ENCODE measurements at places on chromosomes 1 and 21. TPM values are rescaled to one million over a fixed set of nuclear protein-coding genes. Genes with fewer than 3 reads are reported as not detected.
A peak's percentile ranks its signal among the peaks of the same experiment; 100 is the strongest.

Gene LYPD8
- not detected for total RNA-seq

GRCh38 chr21:42040411-42041180 is 30.4 kb upstream of the ZBTB21 start:
- DNase-seq = no peak
- no peaks in the 10 kb centered on the region for H3K27me3 ChIP-seq
- no peak overlapping the region for H3K27ac ChIP-seq
- no peaks in the 10 kb centered on the region for H3K36me3 ChIP-seq

Gene ADCY10
- not detected for total RNA-seq

Gene SPRR2B
- total RNA-seq = not detected

DNA sequence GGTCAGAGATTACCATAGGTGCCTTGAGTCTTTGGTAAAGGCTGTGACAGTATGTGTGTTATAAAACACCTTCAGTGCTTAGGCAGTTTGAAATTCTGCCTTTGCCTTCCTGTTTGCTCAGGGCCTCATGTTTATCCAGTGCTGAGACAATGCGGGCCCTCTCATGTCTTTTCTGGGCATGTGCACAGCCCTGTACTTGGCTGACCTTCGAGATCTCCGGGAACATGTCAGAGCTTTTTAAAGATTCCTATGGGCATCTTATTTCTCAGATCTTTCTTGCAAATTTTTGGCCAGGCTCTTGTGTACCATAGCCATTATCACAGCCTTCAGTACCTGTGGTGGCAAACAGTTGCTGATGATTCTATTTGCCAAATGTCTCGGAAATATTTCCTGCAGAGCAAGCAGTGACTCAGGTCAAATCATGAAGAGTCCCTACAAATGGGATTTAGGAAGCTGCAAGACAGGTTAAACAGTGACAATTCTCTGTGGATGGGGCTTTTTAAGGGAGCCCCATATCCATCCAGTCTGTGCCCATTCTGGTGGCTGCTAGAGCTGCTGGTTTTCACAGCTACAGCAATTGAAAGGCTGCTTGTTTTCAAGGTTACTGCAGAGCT is 42.1 kb downstream of the HOOK1 start:
- H3K27ac ChIP-seq = no peak overlapping the region
- no peak overlapping the region for H3K4me3 ChIP-seq
- H3K27me3 ChIP-seq = no peaks in the 10 kb centered on the region

DNA sequence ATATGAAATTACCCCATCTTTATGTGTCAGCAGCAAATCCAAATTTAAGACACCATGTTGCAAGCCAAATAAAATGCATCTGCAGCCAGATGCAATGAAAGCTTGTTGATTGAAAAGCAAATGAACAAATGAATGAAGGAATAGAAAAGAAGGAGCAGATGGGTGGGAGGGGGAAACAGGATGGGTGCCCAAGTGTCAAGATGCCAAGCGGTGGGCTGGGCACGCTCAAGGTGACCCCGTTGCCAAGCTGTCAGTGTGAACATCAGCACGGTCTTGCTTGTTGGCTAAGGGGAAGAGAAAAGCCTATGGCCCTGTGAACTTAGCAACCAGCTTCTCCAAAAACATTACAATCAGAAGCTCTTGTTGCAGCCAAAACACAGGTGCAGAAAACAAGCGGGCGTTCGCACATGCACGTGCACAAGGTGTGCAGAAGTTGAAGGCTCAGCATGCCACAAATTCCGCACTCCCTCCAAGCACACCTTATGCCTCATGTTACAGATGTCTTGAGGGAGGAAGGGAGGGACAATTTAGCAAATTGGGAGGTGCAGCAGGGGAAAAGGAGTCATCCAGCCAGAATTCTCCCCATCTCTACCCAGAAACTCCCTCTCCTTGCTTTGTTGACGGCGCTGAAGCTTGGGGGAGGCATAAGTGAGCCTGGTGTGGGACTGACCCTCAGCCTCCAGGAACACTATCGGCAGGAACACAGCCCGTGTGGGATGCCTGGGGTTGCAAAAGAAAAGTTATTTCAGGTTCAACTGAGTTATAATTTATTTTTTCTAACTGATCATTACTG is 62.4 kb downstream of the HIVEP3 start:
- H3K27ac ChIP-seq = no peak overlapping the region
- no peaks in the 10 kb centered on the region for H3K27me3 ChIP-seq
- no peak for DNase-seq
- H3K4me3 ChIP-seq = no peak overlapping the region

DNA sequence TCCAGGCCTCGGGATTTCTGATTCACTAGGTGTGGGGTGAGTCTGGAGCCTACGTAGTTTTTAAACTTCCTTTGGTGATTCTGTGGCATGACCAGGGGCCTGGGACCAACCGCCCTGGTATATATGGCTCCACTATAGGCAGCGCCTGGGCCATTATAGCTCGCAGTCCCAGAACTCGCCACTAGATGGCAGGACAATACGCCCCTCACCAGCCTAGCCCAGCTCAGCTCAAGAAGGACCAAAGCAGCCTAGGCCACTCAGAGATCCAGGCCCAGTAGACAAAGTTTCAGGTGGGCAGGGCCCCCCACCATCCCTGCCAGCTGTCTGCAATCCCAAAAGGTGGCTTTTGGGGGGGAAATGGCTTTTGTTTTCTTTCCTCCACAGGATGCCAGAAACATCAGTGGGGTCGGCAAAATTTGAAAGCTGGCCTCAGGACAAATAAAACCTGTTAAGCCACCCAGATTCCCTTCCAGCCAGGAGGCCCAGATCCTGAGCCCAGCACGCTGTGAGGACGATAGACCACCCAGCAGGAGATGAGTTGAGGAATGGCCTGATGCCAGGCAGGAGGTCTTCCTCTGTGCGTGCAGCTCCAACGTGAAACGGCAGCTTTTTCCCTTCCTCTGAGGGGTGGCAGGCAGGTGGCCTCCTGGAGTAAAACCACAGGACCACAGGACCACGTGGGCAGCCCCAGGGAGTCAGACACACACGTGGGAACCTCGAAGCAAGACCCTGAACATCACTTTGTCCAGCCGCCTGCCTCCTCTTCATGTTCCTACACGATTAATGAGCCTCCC is 24.8 kb upstream of the TMEM51 start:
- no peaks in the 10 kb centered on the region for H3K4me1 ChIP-seq
- no peaks in the 10 kb centered on the region for H3K36me3 ChIP-seq
- peak; percentile 62 for DNase-seq
- peaks cover 8% of the 10 kb centered on the region for H3K27me3 ChIP-seq

DNA sequence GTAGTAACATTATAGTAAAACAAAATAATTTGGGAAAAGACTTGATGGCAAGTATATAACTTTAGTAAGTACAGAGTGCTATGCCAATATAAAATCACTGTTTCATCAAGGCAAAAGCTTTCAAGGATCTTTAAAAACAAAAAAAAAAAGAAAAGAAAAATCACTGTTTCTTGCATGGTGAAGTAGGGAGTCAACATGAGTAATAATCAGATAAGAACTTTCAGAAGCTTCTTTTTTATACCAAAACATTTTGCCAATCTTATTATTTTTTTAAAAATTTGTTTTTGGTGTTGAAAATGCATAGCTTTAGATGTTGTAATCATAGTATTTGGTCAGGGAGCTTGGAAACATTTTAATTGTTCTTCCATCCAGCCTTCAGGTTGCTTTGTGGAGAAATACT is 37.2 kb downstream of the CAMSAP2 start:
- no peaks in the 10 kb centered on the region for H3K36me3 ChIP-seq
- H3K27me3 ChIP-seq = no peaks in the 10 kb centered on the region
- H3K4me3 ChIP-seq = no peak overlapping the region
- H3K4me1 ChIP-seq = no peaks in the 10 kb centered on the region

DNA sequence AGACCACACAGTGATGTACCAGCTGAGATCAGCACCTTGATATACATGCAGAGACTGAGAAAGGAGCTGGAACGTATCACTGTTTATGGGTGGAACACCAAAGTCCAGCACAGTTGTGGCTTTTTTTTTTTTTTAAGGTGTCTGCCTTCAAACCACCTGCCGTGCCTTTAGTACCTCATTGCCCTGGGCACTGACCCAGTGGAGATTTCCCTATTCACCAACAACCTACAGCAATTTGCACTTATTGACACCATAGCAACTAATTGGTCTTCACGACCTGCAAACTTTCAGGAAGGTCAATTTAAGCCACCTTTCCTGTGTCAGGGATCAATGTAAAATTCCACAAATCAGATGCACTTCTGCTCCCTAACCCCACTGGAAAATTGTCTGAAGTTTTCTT is 181.6 kb upstream of the ADGRL2 start:
- no peak overlapping the region for H3K27ac ChIP-seq
- no peak overlapping the region for H3K4me3 ChIP-seq
- no peaks in the 10 kb centered on the region for H3K4me1 ChIP-seq
- no peaks in the 10 kb centered on the region for H3K36me3 ChIP-seq
- H3K27me3 ChIP-seq = no peaks in the 10 kb centered on the region
- no peak for DNase-seq

- peaks cover 65% of the 10 kb centered on the region for H3K4me1 ChIP-seq
- H3K4me3 ChIP-seq = no peak overlapping the region
- peaks cover 21% of the 10 kb centered on the region for H3K36me3 ChIP-seq
- H3K27ac ChIP-seq = no peak overlapping the region
- H3K27me3 ChIP-seq = no peaks in the 10 kb centered on the region
Observed at GRCh38 chr21:33981391-33982101, 65.9 kb upstream of the ATP5PO start.

- H3K4me3 ChIP-seq = no peak overlapping the region
- H3K4me1 ChIP-seq = peaks cover 22% of the 10 kb centered on the region
- no peak overlapping the region for H3K27ac ChIP-seq
- no peaks in the 10 kb centered on the region for H3K27me3 ChIP-seq
- DNase-seq = no peak
- H3K36me3 ChIP-seq = no peaks in the 10 kb centered on the region
Observed at GRCh38 chr21:44294391-44295162, 5.3 kb upstream of the PFKL start.

DNA sequence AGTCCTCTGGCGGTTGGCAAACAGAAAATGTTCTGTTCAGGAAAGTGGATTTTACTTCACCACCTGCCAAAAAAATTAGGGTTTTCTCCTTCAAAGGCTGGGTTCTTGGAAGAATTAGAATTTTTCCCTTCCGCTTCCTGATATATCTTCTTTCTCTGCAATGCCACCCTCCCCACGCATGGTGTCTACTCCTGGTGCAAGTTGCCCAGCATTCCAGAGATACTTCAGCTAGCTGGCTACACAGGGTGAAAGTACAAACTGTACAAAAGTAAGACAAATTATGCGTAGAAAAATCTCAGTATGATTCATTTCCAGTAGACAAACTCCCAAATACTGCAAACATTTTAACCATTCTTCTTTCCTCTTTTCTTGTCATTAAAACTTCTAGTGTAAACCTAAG is 430.1 kb upstream of the ESRRG start:
- H3K27me3 ChIP-seq = no peaks in the 10 kb centered on the region
- no peaks in the 10 kb centered on the region for H3K36me3 ChIP-seq
- no peak overlapping the region for H3K4me3 ChIP-seq
- H3K27ac ChIP-seq = no peak overlapping the region
- H3K4me1 ChIP-seq = no peaks in the 10 kb centered on the region

- H3K27ac ChIP-seq = no peak overlapping the region
- no peaks in the 10 kb centered on the region for H3K4me1 ChIP-seq
- no peak for DNase-seq
- no peak overlapping the region for H3K4me3 ChIP-seq
Observed at GRCh38 chr1:9960011-9960410, 16.7 kb downstream of the NMNAT1 start.

DNA sequence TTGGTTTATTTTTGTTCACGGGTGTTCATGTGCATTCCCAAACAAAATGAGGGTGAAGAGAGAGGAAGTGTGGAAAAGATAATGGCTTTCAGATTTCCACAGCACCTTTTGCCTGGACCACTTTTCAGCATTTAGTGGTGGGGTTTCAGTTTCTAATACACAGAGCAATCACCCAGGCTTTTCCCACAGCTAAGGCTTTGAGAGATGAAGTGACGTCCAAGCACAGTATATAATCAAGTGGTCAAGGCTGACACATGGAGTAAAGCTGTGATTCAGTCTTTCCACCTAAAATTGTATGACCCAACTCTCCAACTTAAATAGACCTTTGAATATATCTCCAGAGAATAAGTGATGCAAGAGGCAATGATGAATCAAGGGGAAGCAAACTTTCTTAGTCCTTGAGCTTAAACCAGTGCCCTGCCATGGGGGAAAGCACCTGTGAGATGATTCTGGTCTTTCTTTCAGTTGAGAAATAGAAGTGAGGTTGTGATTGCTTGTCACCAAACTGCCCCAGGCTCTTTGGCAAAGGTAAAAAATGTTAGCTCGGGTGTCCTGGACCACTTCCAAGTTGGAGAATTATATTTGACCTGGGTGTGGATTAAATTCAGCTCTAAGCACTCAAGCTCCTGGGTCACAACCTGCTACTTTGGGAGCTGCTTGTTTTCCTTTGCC is 2.4 kb upstream of the PIK3R3 start:
- no peak overlapping the region for H3K4me3 ChIP-seq
- DNase-seq = no peak
- H3K27me3 ChIP-seq = peaks cover 53% of the 10 kb centered on the region
- H3K27ac ChIP-seq = no peak overlapping the region

Gene PFDN2
- total RNA-seq = 147 TPM

DNA sequence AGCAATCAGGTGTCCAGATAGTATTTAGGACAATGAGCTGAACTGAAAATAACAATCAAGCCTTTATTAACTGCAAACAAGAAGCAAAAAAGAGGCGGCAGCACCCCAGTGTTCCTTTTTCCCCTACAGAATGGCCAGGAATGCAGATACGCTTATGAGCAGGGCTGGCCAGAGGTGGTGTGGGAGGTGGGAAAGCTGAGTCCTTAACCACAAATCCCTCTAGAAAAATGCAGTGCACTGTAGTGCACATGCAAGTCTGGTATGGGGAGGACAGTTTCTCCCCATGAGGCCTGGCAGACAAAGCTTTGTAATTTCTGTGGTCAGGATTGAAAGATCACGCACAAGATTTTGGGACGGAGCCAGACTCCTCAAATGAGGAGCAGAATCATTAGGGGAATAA is 10.7 kb upstream of the IFNAR1 start:
- no peaks in the 10 kb centered on the region for H3K4me1 ChIP-seq
- H3K4me3 ChIP-seq = no peak overlapping the region
- H3K27ac ChIP-seq = no peak overlapping the region
- no peaks in the 10 kb centered on the region for H3K36me3 ChIP-seq
- no peak for DNase-seq

Gene SLAMF7
- total RNA-seq = 53.6 TPM

DNA sequence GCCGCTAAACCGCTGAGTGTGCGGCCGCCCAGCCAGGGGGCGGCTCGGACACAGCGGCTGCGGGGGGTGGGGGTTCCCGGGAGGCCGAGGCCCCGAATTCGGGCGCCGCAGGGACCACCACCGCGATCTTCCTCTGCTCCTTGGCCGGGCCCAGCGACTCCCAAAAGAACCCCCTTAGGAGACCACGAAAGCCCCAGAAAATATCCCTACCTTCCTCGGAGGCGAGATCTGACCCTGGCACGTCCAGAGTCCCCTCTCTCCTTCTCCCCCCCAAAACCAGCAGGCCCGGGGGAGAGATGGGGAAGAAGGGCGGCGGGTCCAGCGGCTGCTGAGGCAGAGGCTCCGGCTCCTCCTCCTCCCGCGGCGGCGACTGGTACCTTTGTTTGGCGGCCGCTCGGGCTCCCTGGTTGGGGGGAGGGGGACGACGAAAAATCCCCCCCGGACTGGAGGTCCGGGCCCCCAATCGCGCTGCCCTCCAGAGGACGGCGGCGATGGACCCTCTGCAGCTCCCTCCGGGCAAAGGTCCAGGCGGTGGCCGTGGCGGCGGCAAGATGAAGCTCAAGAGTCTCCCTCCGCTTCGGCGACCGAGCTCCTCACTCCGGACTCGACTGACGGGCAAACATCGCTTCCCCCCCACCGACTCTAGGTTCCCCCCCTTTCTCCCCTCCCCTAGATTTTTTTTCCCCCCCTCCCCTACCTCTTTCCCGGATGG is at the start of gene ARID4B:
Gene ARID4B (minus strand): TSS at position 621 of the 712 bp plus-strand sequence. CDS start 1,260 bp downstream, outside the sequence.
- H3K27me3 ChIP-seq = no peaks in the 10 kb centered on the region
- peak within 1 kb of the TSS; percentile 96 for H3K27ac ChIP-seq
- H3K36me3 ChIP-seq = peaks cover 27% of the 10 kb centered on the region
- DNase-seq = no peak
- peak within 1 kb of the TSS; percentile 98 for H3K4me3 ChIP-seq

Gene FMO2
- not detected for total RNA-seq

Data from activated T-helper 1 cell treated with anti-CD3 and anti-CD28 coated beads, Interleukin-12 subunit alpha, Interleukin-12 subunit beta, Interleukin-2, Interleukin-4 antibody, amounts not matched to agents 30 ng/mL and 10 ng/mL and 1 ng/mL, durations not matched to agents 14 hours and 24 hours and 36 hours (primary cell).